Hippocampal formation (tissue), 2 donors: ENCODE measurements at places on chromosomes 7 and 10.

- no peak for DNase-seq
Measured at GRCh38 chr7:94710256-94710655, 54.3 kb upstream of the SGCE start.

DNA sequence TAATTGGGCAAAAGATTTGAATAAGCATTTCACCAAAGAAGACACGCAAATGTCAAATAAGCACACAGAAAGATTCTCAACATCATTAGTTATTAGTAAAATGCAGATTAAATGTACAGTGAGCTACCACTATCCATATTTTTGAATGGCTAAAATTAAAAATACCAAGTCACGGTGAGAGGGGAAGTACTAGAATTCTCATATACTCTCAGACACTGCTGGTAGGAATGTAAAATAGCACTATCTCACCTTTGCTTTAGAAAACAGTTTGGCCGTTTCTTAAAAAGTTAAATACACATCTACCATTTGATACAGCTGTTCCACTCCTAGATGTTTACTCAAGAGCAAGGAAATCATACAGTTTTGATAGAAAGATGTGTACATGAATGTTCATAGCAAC lies 115.8 kb upstream of the CELF2 start:
- DNase-seq, result no peak

DNA sequence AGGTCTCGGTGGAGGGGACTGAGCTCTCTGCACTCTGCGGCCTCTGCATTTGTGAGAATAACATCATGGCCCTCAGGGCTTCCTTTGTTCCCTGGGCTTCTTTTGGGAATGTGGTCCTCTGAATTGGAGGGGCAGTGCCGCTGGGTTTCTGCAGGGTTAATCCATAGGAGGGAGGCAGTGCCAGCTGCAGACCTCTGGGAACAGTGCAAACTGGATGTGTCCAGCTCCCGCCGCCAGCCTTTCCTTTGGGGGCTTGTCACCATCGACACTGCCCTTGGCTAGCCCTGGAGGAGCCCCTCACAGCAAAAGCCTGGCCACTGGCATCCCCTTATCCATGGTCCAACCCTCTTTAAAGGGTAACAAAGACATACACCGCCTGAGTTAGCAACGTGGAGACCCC lies 174.0 kb downstream of the WDR37 start:
- no peak for DNase-seq

GRCh38 chr7:148972375-148972774 lies 55.9 kb downstream of the PDIA4 start:
- no peak for DNase-seq

- no peak for DNase-seq
Measured at GRCh38 chr7:82358923-82359322, 84.7 kb downstream of the CACNA2D1 start.

- no peak for DNase-seq
Measured at GRCh38 chr10:103506061-103506460, 12.6 kb downstream of the NEURL1 start.

DNA sequence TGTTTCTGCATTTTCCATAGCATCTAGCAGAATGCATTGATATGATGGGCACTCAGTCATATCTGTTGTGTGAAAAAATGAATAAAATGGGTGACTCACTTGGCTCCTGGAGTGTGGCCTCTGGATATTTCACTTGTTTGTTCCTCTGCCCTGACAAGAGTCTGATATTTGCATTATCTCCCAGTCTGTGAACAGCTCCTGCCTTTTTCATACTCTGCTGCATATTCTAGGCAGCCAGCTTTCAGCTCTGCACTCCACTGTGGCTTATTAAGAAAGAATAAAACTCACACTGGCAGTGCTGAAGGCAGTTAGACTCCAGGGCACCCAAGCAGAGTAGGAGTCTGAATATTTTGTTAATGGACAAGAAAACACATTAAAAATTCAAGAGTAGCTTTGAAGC lies 623.9 kb downstream of the SORCS1 start:
- DNase-seq, result no peak

- no peak for DNase-seq
Measured at GRCh38 chr7:128886391-128887168, 23.9 kb downstream of the ATP6V1F start.

DNA sequence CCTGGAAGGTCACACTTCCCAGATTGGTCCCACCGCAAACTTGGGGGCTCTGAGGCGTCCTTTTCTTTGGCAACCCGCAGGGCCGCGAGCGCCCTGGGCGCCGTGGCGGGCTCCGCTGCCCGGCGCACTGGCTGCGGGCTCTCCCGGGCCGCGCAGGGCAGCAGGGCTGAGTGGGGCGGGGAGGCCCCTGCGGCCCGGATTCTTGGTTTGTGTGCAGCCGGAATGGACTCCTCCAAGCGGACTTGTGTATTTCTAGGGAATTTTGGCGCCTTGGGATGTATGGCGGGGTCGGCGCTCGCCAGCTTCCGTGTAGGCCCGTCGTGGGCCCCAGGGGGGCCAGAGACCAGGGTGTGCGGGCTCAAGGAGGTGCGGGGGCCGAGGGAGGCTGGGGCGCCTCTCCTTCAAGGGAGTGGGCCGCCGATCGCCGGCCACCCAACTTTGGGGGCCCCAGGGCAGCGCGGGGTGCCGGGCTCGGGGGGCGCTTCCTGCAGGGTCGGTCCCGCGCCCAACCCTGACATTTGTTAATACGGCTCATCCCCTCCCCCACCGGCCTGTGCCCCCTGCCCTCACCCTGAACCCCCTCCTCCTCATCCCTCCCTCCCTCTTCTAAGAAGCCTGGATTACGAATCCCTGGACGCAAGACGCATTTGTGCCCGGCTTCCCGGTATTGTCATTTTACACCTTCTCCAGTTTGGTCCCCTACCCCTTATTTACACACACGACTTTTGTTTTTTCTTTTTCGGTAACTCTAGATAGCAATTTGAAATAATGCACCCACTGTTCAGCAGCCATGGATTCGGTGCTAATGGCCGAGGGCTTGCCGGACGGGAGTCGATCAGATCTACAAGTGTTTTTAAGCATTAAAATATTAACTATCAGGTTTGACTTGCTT lies 2.5 kb downstream of the TCF7L2 start:
- no peak for DNase-seq

DNA sequence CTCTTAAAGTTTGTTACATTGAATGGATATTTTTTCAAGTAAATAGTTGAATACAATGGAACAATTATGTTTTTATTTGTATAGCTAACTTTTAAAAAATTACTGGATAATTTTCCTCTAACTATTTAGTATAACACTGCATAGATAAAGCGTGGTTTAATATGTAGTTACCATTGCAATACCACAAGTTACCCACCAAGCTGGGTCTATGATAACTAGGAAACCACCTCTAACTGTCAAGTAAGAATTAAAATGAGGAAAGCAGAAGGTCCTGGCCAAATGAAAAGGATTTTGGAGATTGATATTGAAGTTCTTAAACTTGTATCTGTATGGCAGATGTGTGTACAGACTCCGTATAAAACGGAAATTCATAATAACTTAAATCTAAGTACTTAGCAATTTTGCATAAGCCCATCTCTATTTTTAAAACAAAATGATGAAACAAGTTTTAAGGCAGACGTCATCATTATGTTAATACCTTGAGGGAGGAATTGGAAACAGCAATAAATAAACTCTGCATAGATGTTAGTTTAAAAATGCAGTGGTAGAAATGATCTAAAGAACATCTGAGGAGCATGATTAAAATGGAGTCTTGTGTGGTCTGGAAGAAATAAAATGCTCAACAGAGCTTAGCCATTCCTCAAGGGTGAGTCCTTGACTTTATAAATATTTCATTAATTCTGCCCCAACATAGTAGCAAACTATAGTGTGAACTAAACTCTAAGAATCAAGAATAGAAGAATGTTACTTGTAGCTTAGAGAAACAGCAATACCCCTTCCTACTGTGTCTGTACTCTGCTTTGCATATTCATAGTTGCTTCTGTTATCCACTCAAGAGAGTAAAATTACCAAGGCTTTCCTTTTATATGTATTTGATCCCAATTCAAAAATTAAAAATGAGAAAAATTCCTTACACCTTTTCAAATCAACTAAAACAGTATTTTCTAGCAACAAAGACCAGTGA lies 206.4 kb upstream of the FERD3L start:
- DNase-seq, result no peak
